ENCODE measurements at places on chromosomes 7 and 10. TPM values are rescaled to one million over a fixed set of nuclear protein-coding genes. Genes with fewer than 3 reads are reported as not detected.
A peak's percentile ranks its signal among the peaks of the same experiment; 100 is the strongest.

GRCh38 chr7:155795951-155796350 lies 16.3 kb downstream of the SHH start:
- peaks cover 9% of the 10 kb centered on the region for H3K4me1 ChIP-seq
- no peaks in the 10 kb centered on the region for H3K36me3 ChIP-seq
- no peak for DNase-seq
- H3K27ac ChIP-seq, result no peak overlapping the region

GRCh38 chr7:47227762-47228177 lies 354.1 kb downstream of the TNS3 start:
- no peak overlapping the region for H3K4me3 ChIP-seq
- DNase-seq, result no peak
- H3K27me3 ChIP-seq, result no peaks in the 10 kb centered on the region
- no peaks in the 10 kb centered on the region for H3K4me1 ChIP-seq

The ALOX5 gene
- 40.4 TPM for total RNA-seq

DNA sequence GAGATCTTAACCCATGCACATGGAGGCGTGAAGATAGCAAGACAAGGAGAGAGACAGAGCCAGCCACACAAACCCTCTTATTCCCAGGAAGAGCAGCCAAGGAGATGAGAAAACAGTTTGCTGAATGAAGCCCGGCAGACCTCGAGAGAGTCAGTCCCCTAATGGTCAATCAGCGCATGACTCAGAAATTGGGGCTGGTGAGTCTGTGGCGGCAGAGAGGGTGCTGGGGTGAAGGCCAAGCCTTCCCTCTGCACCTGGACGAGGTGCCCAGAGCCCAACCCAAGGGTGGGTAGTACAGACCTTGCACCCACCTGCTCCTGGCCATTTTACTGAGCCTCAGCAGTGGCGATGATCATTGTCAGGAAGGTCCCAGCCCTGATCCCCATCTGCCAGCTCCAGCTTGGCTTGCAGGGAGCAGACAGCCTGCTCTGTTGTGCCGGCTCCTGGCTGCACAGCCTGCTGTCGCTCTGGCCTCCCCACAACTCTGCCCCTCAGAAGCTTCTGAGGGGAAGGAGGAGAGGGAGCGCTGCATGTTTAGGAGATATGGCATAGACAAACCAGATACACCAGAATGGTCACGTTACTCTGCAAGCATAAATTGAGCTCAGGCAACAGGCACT lies 256.6 kb downstream of the RPS24 start:
- no peak overlapping the region for H3K4me3 ChIP-seq
- no peak overlapping the region for H3K27ac ChIP-seq
- H3K27me3 ChIP-seq, result peaks cover 4% of the 10 kb centered on the region
- no peak for DNase-seq
- no peaks in the 10 kb centered on the region for H3K36me3 ChIP-seq

- no peaks in the 10 kb centered on the region for H3K27me3 ChIP-seq
- DNase-seq, result no peak
- peak overlapping the region; percentile 3 for H3K27ac ChIP-seq
- peaks cover 100% of the 10 kb centered on the region for H3K36me3 ChIP-seq
- no peak overlapping the region for H3K4me3 ChIP-seq
Measured at GRCh38 chr10:79310200-79310865, 36.9 kb upstream of the PPIF start.

The CYP3A4 gene
- not detected for total RNA-seq

DNA sequence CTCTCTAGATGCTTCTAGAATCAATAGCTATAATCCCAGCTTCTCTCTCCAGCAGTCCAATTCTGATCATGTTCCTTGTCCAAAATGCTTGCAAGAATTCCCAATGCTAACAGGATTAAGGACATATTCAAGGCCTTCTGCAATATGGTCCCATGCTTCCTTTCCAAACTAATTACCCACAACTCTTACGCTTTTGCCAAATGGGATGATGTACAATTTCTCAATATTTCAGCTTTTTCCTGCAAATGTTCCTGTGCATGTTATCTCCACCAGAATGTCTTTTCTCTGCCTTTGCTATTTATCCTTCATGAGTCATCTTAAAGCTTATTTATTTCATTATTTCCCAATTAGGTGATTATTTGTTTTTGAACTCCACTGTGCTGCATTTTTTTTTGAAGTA lies 556.4 kb downstream of the SORCS1 start:
- no peak overlapping the region for H3K27ac ChIP-seq
- H3K4me1 ChIP-seq, result no peaks in the 10 kb centered on the region
- no peaks in the 10 kb centered on the region for H3K27me3 ChIP-seq
- H3K4me3 ChIP-seq, result no peak overlapping the region

- H3K4me3 ChIP-seq, result no peak overlapping the region
- H3K27me3 ChIP-seq, result no peaks in the 10 kb centered on the region
- no peaks in the 10 kb centered on the region for H3K4me1 ChIP-seq
Measured at GRCh38 chr7:148729984-148730733, 31.5 kb downstream of the CUL1 start.

DNA sequence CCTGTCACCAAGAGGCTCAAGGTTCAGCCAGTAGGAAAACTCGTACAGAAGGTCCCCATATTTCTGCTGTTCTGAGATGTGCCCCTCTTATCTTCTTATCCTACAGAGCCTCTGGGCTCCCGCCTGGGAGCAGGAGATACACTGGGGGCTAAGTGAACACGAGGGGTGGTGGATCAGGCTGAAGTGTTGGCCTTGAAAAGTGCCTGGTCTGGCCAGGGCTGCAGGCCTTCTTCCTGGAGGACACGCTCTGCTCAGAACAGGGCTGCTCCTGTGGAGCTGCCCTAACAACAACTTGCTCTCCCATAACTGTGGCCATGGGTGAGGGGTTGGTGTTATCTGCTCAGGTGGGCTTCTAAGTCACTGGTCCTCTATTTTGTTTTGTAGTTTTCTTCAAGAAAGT lies 33.7 kb downstream of the C10orf120 start:
- H3K27me3 ChIP-seq, result no peaks in the 10 kb centered on the region
- H3K27ac ChIP-seq, result no peak overlapping the region
- no peak for DNase-seq
- no peak overlapping the region for H3K4me3 ChIP-seq
- H3K4me1 ChIP-seq, result no peaks in the 10 kb centered on the region

DNA sequence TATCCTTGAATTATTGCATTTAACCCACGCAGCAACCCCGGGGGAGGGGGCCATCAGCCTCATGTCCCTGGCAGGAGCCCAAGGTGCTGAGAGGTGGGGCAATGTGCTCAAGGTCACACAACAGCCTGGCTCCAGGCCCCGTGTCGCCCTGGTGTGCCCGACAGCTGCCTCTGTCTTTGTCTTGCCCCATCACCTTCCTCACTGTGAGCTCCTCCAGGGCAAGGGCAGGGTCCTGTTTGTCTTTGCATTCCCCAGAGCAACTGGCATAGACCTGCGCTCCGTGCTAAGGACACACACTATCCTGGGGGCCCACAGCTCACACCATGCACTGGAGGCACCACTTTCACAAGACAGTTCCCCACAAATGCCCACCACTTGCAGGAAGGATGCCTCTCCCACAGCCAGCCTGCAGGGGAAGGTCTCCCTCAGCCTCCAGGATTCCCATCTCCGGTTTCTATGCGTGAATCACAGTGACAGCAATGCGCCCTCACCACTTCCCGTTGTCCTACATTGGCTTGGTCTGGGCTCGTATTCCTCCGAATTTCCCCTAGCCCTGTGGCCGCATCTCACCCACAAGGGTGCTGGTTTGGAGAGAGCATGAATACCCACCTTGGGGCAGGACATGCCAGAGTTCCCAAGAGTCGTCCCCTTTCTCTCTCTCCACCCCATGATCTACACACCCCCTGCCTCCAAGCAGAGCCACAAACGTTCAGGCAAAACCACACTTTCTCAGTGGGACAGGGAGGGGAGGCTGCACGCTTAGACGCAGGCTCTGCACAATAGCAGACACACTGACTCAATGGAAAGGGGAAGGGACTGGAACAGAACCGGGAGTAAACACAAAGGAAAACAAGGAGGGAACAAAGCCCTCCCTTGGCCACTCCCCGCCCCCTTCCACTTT lies 10.3 kb downstream of the ITPRIP start:
- H3K27me3 ChIP-seq, result no peaks in the 10 kb centered on the region
- peak overlapping the region; percentile 99 for H3K27ac ChIP-seq
- no peak for DNase-seq
- H3K4me1 ChIP-seq, result peaks cover 98% of the 10 kb centered on the region

The SKIDA1 gene
- total RNA-seq, result 0.57 TPM

The MMP21 gene
- not detected for total RNA-seq

The ITGB8 gene
- 30.6 TPM for total RNA-seq

The PTF1A gene
- total RNA-seq, result not detected

GRCh38 chr10:69214666-69215131 lies 5.4 kb upstream of the HKDC1 start:
- no peaks in the 10 kb centered on the region for H3K27me3 ChIP-seq
- DNase-seq, result no peak
- H3K4me3 ChIP-seq, result no peak overlapping the region

Measured in esophagus squamous epithelium (tissue), 5 donors.